ENCODE measurements at places on chromosomes 5 and 9. TPM values are rescaled to one million over a fixed set of nuclear protein-coding genes. Genes with fewer than 3 reads are reported as not detected.

Gene PCDHGB6
- 2.0 TPM for total RNA-seq

Gene CCDC183
- total RNA-seq = not detected

Gene SMIM27
- total RNA-seq = 10.1 TPM

Gene CCDC69
- total RNA-seq = 0.98 TPM

Gene WDR31
- 1.8 TPM for total RNA-seq
